Cerebellar cortex (tissue), 1 donor: ENCODE measurements at places on chromosomes 13 and 19.

- no peak for DNase-seq
Measured at GRCh38 chr19:36163813-36164212, 11.6 kb upstream of the COX7A1 start.

DNA sequence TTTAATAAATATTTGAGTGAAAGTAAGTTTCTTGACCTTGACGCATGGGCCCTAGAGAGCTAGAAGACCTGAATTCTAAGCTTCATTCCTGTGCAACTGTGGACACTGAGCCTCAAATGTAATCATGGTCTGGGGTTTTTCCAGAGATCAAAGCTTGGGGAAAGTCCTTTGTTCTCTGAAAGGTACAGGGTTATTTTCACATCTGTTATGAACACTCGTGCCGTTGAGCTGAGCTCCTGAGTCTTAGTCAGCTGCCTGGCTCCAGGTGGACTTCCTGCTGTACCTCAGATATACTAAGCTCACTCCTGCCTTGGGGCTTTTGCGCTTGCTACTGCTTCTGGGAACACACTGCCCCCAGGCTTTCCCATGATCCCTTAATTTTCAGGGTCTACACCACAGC, 7.5 kb upstream of the ZBTB32 start:
- no peak for DNase-seq

GRCh38 chr13:78238911-78239310, 320.3 kb upstream of the EDNRB start:
- no peak for DNase-seq

GRCh38 chr13:74921326-74921725, 560.6 kb downstream of the TBC1D4 start:
- no peak for DNase-seq

DNA sequence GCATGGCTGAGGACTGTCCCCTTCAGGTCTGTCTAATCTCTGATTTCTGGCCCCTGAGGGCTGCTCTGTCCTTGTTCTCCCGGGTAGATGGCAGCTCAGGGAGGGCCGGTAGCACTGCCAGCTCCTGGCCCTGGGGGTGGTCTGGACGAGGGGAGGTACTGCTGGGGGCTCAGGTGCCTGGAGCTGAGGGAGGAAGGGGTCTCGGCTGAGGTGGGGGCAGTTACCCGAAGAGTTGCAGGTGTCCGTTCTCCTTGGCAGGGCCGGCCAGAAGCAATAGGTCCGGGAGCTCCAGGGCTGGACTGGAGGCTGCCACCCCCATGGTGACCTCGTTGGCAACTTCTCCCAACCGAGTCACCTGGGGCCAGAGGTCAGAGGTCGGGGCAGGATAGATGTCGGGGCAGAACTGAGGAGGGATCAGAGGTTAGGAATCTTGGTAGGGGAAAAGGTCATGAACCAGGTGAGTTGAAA, 1.2 kb upstream of the EMC10 start:
- DNase-seq = no peak
